Activated CD4-positive, alpha-beta T cell treated with anti-CD3 and anti-CD28 coated beads, Interleukin-2, Interleukin-4, amounts not matched to agents 100 ng/mL and 50 ng/mL, durations not matched to agents 16 hours and 8 hours (primary cell): ENCODE measurements at places on chromosomes 7 and 10.

DNA sequence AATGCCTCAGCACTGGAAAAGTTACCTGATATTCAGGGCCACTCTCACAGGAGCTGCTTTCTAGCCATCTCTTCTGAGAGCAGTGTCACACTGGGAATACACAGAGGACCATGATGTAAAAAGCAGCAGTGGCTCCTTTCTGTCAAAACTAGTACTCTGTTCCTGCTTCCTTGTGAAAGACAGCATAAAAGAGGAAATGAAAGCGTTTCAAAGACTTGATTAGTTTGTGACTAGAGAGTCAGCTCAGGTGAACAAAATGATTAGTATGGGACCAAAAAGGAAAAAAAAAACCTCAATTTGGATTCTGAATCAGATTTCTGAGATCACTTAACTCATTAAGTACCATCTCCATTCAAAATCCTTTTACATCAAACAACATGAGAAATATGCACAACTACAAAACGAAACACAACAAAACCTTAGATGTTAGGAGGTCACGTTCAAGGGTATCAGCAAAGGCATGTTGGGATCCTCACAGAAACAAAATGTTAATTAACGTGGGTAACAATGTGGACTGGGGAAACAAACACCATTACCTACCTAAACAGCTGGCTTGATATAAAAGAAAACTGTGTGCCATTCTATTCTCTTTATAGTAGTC lies 103.7 kb downstream of the MACC1 start:
- DNase-seq = no peak

DNA sequence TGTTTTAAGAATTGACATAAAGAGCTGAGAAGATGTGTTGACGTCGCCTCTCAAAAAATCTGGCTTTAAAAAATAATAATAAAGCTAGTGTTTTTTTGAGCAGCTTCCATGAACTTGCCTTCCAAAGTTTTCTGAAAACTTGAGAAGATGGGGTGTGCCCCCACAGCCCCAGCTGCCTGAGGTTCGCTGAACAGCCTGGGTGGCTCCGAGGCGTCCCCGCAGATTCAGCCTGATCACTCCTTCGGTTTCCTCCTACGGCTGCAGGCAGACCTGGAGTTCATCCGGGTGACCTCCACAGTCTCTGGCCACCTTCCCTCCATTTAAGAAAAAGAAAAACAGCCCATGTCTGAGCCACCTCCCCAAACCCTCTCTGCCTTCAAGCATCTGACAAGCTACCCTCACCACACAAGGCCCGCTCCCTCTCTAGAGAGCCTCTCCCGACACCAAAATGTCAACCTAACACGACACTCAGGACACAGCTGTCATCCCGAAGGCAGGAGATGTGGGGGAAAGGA lies 177.8 kb downstream of the PTPRN2 start:
- no peak for DNase-seq

DNA sequence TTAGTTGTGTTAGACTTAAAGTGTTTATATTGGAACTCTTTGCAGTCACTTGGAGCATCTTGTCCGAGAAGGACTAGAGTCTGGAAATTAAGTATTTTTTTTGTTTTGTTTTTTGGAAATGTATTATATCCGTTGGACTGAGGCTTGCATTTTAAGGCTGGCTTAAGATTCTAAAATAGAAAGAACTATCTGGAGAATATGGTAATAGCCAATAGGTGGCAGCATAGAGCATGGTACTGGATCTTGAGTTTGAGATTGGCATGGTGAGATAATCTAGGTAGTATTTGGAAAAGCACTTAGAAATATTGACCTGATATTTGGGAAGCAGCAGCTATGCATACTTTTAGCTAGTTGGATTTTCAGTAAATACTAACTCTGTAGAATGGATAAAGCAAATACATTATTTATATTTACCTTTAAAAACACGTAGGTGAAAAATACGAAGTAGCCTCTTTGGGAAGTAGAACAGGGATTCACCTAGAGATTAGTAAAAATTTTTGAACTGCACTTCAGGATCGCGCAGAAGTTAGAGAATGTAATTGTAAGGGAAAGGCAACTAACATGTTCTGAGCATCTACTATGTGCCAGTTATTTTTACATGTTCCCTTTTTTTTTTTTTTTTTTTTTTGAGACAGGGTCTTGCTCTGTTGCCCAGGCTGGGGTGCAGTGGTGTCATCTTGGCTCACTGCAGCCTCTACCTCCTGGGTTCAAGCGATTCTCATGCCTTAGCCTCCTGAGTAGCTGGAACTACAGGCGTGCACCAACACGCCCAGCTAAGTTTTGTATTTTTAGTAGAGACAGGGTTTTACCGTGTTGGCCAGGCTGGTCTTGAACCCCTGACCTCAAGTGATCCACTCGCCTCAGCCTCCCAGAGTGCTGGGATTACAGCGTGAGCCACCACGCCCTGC lies 78.6 kb downstream of the LCOR start:
- DNase-seq = peak; percentile 59

DNA sequence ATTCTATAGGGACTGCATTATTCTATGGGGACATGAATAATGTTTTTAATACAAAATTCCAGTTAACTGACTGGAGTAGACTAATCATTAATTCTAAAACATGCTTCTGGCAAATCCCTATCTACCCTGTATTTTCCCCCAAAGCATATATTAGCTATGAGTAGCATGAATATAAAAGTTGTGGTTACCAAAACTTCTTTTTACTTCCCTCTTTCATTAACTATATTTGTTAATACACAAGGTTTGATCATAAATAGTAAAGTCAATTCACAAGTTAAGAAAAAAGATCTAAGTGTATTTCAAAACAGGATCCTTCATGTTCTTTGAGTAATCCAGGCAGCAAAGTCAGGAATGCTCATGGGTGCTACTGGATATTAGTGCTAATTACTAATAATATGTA lies 2.9 kb upstream of the RALA start:
- DNase-seq = no peak

- no peak for DNase-seq
Measured at GRCh38 chr7:137434946-137435345, 91.4 kb upstream of the PTN start.

DNA sequence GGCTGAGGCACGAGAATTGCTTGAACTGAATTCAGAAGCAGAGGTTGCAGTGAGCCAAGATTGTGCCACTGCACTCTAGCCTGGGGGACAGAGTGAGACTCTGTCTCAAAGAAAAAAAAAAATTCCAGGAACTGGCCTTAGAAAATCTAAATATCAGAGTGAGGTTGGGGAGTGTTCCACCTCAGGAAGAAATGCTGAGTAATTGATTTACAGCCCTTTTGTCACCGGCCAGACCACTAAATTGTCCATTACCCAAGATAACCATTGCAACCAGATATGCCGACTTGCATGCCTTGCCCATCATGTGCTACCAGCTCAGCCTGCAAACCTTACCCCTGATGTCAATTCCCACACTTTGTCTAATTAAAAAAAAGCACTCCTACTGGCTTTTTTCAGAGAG lies 42.4 kb downstream of the CRCP start:
- DNase-seq = no peak

- no peak for DNase-seq
Measured at GRCh38 chr7:130897515-130898419, 163.8 kb upstream of the KLF14 start.

GRCh38 chr10:57959318-57960006 lies 308.2 kb downstream of the IPMK start:
- DNase-seq = no peak

- DNase-seq = no peak
Measured at GRCh38 chr10:4267086-4267773, 482.2 kb upstream of the KLF6 start.

GRCh38 chr7:139711991-139712743 lies 65.6 kb downstream of the HIPK2 start:
- no peak for DNase-seq

GRCh38 chr7:15461576-15461975 lies 100.2 kb downstream of the AGMO start:
- DNase-seq = no peak

GRCh38 chr10:114521255-114521654 lies 117.0 kb upstream of the AFAP1L2 start:
- DNase-seq = no peak
